ENCODE measurements at places on chromosomes 4 and X.

DNA sequence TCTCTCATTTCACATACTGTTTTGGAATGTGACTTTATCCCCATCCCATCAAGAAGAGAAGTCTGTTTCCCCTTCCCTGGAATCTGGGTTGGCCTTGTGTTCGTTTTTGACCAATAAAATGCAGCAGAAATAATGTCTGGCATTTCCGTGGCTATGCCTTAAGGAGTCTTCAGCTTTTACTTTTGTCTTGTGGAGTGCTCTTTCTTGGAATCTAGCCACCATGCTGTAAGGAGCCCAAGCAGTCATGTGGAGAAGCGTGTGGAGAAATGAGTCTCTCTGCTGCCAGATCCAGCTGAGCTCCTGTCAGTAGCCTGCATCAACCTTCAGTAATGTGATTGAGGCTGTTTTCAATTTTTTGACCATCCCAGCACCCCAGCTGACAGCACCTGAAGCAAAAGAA lies 84.4 kb upstream of the ARMCX2 start:
- no peak for DNase-seq

- no peak for DNase-seq
These were observed 26.7 kb downstream of the PJA1 start for GRCh38 chrX:69138512-69138911.

- DNase-seq, result no peak
These were observed 43.4 kb downstream of the MOB1B start for GRCh38 chr4:70945452-70946055.

- no peak for DNase-seq
These were observed 37.2 kb downstream of the CPLX1 start for GRCh38 chr4:788636-789297.

DNA sequence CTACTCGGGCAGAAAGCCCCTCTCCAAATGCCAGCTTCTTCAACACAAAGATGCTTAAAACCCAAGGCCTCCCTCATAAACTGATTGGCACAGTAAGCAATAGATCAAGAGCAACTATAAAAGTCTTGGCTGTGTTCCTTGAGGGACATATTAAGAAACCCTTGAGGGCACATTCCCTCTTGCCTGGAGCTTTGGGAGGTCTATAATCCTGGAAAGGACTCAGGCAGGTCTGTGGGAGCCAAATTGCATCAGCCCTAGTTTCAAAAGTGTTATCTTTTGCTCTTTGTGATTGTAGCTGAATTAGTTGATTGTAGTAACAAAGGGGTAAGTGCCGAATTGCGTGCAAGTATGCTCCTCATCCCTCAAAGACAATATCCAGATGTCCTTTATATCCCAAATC lies 18.6 kb upstream of the SETD7 start:
- DNase-seq, result no peak

DNA sequence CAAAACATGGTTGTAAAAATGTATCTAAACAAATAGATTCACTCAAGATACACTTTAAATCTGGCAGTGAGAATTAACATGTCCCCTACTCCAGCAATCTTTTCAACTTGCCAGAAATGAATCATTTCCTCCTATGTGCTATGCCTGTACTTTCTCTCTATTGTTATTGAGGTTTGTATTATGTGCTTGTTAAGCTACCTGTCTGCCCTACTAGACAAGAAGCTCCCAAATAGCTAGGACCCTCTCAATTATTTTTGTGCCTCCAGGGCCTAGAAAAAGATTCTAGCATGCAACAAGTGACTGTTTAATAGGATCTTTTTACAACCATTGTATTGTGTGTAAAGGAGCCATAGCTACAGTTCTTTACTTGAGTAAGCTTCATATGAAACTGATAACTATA lies 3.5 kb upstream of the SAP30 start:
- DNase-seq, result no peak

DNA sequence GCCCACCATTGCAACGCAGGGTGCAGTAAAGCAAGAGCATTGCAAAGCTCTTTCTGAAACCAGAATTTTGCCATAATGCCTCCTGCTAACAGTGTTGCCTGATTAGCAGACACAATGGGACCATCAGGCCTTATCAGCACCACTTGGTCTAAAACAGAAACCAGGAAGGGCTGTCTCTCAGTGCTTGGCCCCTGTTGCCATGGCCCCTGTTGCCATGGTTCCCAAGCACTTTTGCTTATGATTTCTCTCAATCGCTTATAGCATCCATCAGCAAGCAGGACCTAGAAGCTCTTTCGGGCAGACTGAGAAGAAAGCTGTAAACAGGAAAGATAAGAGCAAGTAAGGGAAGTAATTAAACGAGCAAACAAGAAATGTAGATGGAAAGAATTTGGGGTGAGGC lies 36.8 kb downstream of the RTL5 start:
- DNase-seq, result no peak

DNA sequence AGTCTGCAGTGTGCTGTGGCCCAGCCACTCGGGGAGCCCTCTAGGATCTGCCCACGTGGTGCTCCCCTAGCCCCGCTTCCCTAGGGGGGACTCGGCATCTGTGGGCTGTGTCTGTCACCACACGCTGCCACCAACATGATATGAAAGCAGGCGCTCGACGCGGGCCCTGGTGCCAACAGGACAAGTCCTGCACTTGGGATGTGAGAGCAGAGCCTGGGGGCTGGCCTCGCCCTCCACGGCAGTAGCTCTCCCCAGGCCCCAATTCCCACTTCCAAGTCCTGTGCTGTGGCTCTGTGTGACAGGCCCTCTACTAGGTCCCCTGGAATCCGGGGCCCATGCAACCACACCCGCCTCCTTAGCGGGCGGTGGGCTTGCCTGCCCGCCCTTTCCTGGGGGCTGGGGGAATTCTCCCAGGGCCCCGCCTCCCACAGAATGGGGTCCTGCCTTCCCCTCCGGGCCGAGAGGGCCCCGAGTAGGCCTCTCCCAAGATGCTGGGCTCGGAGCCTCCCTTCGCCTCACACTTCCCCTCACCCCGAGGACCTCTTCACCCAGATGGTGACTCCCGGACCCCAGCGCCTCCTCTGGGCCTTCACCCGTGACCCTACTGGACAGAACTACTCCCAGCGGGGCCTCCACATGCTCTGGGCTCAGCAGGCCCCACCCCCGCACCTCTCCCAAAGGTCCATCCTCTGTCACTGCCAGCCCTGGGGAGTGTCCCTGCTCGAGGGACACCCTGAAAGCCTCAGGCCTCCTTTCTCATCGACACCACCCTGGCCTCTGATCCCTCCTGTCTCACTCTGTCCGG lies 11.2 kb downstream of the LRPAP1 start:
- DNase-seq, result no peak

- DNase-seq, result no peak
These were observed 2.9 kb upstream of the FAT1 start for GRCh38 chr4:186726426-186727168.

GRCh38 chr4:89029591-89029990 lies 27.4 kb downstream of the FAM13A start:
- no peak for DNase-seq

GRCh38 chrX:44291468-44292092 lies 51.9 kb downstream of the EFHC2 start:
- no peak for DNase-seq

GRCh38 chr4:86644892-86645291 lies 50.8 kb downstream of the PTPN13 start:
- DNase-seq, result no peak

DNA sequence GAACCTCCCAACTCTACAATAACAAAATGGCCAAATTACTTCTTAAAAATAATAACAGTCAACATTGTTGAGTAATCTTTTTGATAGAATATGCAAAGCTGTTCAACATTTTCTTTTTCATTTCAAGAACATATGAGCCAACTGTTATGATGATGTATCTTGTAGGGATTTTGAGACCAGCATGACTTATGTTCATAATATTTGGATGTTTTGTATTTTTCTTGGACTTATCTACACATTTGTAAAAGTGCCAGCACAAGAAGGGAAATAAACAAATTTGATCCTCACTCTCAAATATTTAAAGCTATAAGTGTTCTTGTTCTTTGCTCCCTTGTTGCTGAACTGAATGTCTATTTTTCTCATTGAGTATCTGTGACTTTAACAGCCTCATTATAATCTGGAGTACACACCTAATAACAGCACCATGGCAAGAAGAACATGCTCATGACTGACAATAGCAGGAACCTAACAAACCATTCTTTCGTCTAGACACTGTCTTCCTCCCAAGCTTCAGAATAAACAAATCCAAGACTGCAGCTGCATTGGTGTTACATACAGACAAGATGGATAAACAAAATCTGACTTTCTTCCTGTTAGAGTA lies 1049.7 kb downstream of the FAT4 start:
- DNase-seq, result no peak

DNA sequence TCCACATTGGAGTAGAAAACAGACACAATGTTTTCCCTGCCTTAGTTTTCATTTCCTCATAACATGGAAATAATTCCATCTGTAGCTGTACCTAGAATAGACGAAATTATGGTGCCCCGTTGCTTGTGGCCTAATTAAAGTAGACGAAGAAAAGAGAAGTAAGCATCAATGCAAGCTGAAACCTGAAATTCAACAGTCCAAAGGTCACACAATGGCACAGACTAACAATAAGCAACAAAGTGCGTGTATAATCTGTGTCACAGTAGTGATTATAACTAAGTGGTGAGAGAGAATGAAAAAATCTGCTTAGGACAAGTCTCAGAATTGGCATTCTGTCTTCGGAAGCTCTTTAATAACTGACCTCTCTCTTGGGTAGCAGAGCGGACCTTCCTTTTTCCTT lies 24.3 kb downstream of the MAGEB17 start:
- DNase-seq, result no peak

- DNase-seq, result no peak
These were observed 559.6 kb upstream of the AMOT start for GRCh38 chrX:113400193-113400704.

GRCh38 chrX:41599507-41599906 lies 89.3 kb upstream of the GPR34 start:
- no peak for DNase-seq

DNA sequence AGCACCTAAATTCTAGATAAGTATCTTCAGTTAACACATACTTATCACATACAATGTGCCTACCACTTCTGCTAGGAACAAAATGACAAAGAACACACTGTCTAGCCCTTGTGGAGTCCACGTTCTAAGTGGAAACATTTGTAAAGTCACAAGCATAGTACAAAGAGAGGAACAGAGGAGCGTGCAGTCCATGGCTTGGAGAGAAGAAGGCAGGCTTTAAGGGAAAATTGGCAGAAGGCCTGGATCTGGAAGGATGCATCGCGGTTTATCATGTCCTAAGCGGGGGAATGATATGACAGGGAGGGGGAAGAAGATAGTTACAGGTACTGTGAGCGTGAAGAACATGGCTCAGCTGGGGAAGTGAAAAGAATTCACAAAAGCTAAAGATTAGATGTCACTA lies 218.0 kb downstream of the PRDM5 start:
- DNase-seq, result no peak

GRCh38 chr4:136754810-136755530 lies 777.3 kb downstream of the PCDH18 start:
- DNase-seq, result no peak

- DNase-seq, result no peak
These were observed 258.4 kb downstream of the PPARGC1A start for GRCh38 chr4:23631255-23631950.

DNA sequence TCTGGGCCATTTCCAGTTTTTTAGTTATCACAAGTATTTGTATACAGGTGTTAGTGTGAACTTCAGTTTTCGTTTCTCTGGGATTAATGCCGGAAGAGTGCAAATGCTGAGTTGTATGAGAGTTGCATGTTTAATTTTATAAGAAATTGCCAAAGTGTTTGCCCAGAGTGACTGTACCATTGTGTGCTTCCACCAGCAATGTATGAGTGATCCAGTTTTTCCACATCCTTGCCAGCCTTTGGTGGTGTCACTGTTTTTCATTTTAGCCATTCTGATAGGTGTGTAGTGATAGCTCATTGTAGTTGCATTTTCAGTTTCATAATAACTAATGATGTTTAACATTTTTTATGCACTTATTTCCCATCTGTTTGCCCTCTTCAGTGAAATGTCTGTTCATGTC lies 18.4 kb downstream of the PLS3 start:
- no peak for DNase-seq

GRCh38 chrX:39327255-39327654 lies 526.0 kb downstream of the MID1IP1 start:
- DNase-seq, result no peak
